ENCODE measurements at places on chromosomes 1 and 21.

- no peak for DNase-seq
These were observed at the start of gene ARHGEF16 for GRCh38 chr1:3453891-3454810. Gene ARHGEF16, plus strand, starts transcription at chr1:3454665. Its CDS starts 8,420 bp downstream, at chr1:3463085.

DNA sequence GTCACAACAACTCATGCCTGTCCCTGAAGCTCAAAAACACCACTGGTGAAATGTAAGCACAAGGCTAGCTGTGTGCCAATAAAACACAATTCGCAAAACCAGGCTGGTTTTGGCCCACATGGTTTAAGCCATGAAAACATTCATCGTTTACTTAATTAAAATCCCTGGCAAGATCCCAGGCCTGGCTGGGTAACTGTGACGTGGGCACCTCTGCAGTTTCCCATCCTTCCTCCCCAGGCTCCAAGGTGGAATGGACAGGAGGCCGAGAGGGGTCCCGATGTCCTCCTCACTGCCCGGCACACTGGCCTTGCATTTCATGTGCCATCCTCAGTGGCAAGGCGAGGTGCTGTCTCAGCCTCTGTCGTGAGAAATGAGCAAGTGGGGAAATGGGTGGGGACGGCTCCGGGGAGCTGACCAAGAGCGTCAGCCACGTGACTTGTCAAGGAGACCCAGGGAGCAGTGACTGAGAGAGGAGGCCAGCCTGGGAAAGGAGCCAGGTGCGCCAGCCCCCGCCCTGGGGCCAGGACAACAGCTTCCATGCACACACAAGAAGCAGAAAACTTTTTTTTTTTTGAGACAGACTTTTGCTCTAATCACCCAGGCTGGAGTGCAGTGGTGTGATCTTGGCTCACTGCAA is 153.1 kb upstream of the RAB4A start:
- no peak for DNase-seq

- DNase-seq = no peak
These were observed 790 bp downstream of the RPS8 start for GRCh38 chr1:44775930-44776729.

GRCh38 chr1:182684116-182684828 is at the start of gene RGS8:
Gene RGS8, minus strand, starts transcription at chr1:182684587. Its CDS starts 14,938 bp downstream, at chr1:182669649.
- DNase-seq = no peak

DNA sequence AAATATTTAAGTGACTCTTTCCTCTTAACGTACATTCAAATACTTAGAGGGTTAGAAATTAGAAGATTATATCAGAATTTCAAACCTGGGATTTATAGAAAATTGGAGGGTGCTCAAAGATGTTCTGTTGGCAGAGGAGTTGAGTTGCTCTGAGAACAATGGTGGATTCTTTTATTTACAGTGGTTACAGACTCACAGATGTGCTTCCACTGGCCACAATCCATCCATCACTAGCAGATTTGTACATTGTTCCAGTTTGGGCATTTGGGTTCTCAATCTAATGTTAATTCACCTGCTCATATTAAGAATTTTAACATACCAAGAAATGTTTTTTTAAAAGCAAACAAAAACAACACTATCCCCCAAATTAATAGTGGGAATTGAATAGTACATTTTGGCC is 23.5 kb downstream of the DNAJC6 start:
- DNase-seq = no peak

GRCh38 chr1:32733582-32734321 is 31.2 kb upstream of the SYNC start:
- DNase-seq = no peak

DNA sequence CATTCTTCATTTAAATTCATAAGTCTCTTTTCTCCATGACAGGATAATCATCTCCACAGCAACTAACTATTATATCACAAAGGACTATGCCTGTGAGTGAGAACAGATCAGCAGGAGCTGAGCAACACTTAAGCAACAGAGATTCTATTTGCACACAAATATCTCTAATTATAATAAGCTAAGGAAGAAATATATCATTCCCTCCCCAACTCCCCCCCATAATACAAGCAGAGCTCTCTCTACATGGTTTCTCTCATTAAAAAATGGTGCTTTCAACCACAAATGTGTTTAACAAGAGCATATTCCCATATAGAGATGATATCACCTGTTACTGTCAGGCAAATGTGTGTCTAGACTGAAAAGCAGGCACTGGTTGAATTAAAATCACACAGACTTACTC is 34.5 kb upstream of the NIBAN1 start:
- no peak for DNase-seq

DNA sequence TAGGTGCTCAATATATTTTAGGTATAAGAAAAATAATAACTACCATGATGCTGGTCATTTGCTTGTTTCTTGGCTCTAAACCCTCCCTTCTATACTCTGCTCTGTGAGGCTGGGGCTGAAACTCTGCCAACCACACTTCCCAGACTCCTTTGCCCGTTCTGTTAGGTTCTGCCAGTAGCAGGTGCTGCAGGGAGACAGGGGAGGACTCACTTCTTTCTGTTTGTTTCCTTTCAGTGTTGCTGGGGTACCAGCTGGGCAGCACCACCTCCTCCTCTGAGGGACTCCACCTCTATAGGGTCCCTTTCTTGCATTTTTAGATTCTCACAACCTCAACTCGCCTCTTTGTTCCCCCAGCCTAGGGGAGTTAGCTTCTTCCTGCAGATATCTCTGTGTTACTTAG is 17.0 kb upstream of the SH2D2A start:
- DNase-seq = no peak

- no peak for DNase-seq
These were observed 7.0 kb downstream of the NAV1 start for GRCh38 chr1:201545851-201546492.

DNA sequence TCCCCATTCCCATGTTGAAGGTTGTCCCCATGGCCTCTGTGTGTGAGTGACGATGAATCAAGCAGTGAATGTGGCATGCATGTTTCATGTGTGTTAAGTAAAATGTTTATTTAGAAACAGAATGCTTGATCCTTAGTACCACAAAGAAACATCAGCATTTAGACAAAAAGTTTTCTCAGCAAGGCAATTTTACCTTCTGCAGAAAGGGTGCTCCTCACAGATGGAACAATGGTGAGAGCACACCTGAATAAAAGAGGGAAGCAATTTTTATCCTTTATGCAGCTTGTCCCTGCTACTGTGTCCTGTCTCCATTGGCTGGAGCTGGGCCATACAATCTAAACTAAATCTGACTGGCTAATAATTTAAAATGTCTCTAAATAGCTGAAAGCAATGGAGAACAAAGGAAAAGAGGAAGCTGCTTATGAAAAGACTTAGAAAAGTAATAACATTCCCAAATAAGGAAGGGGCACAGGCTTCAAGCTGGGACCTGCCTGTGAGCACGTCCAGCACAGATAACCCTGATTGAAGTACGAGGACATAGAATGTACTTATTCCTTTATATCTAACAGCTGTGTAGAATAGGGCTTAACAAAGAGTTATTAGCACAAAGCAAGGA is 8.4 kb upstream of the SMYD3 start:
- no peak for DNase-seq

DNA sequence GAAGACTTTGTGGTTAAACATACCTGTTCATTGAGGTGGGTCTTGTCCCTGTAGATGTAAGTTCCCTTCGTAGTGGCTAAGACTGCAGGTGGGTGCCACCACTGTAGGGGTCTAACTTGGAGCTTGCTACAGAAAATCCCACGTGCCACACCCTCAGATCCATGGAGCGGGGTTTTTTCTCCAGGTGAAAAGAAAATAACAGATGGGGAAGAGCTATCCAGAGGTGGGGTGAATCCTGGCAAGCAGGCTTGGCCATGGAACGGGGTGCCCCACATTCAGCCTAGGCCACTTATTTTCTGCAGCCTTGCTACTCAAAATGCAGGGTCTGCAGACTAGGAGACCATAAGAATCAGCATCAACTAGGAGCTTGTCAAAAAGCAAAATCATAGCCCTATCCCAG is 24.0 kb downstream of the EXOC8 start:
- DNase-seq = no peak

- DNase-seq = no peak
These were observed 299.1 kb upstream of the PROX1 start for GRCh38 chr1:213688655-213689054.

GRCh38 chr1:112723511-112723839 is 8.3 kb upstream of the PPM1J start:
- DNase-seq = no peak

DNA sequence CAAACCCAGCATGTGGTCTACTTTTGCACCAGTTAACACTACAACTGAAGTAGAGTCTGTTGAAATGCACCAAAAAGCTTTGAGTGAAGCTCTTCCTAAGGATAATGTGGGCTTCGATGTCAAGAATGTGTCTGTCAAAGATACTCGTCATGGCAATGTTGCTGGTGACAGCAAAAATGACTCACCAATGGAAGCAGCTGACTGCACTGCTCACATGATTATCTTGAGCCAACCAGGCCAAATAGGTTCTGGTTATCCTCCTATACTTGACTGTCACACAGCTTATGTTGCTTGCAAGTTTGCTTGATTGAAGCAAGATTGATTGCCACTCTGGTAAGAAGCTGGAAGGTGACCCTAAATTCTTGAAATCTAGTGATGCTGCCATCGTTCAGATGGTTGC is 85.2 kb downstream of the DENND1B start:
- DNase-seq = no peak

- no peak for DNase-seq
These were observed 65.6 kb downstream of the ST3GAL3 start for GRCh38 chr1:43772978-43773377.

DNA sequence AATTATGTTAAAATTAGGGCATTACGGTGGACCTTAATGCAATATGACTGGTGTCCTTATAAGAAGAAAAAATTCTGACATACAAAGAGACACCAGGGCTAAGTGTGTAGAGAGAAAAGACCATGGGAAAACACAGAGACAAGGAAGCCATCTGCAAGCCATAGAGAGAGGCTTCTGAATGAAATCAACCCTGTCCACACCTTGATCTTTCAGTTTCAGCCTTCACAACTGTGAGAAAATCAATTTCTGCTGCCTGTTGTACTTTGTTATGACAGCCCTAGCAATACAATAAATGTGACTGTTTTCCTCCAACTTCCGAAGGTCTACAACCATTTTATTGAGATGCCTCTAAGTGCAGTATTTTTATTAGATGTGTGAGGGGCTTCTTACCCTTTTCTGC is 1407.2 kb downstream of the MRPL39 start:
- DNase-seq = no peak

DNA sequence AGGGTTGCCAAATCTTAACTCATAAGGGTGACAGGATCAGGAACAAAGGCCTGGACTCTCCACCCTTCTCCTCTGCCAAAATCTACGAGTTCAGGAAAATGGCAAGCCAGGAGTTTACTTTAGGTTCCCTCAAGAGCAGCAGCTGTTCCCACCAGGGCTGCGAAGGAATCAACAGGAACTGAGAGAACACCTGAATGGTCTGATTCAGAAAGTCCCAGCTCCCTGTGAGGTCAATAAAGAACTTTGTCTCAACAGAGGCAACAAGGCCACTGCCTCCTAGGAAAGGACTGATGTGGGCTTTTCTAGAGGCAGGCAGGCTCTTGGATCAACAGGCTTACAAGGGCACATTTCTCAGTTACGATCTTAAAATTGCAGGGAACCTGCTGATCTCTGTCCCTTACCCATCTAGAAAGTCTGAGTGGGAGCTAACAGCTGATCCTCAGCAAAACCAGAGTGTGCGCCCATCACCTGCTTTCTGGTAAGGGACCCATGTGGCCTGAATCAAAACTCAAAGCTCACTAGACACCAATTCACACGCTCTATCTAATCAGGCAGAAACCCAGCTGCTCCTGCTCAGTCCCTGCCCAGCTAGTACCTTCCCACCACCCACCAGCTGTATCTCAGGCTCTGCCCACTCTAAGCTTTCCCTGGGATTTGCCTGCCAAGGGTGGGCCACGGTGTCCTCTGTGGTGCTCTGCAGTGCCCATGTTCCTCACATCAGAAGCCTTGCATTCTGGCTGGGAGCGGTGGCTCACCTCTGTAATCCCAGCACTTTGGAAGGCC is 83.1 kb downstream of the CAPZB start:
- DNase-seq = no peak

GRCh38 chr1:224541901-224542630 is 74.1 kb upstream of the CNIH3 start:
- no peak for DNase-seq

DNA sequence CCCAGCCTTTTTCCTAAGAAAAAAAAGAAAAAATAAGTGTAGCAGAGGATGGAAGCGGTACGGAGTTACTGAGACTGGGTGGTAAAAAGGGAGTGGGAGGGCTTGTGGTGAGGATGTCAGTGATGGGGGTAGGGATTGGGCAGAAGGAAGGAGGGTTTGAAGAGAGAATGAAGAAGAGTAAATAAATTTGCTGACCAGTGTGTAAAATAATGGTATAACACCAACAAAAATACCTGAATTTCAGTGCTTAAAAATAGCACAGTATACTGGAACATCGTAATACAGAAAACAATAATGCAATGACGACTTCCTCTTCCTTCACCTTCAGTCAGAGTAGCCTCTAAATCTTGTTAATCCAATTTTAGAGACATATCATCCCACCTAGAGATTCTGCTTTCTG is 18.8 kb upstream of the SYPL2 start:
- DNase-seq = no peak

DNA sequence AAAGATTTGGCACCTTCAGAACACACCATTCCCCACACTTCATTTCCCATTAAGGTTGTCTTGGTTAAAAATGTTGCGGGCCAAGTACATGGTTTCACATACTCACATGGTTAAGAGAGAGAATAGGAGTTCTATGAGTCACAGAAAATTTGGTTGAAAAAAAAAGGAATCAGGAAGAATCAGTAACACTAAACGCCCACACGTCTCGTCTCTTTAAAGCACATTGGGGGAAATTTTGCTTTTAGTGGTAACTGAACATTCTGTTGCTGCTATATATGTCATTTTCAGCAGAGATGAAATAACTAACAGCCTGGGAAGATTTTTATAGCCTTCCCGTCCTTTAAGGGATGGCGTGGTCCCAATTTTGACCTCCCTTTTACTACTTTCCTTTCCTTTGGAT is 132.9 kb upstream of the ERG start:
- no peak for DNase-seq

- DNase-seq = no peak
These were observed 451 bp downstream of the CHD5 start for GRCh38 chr1:6179564-6180175.

DNA sequence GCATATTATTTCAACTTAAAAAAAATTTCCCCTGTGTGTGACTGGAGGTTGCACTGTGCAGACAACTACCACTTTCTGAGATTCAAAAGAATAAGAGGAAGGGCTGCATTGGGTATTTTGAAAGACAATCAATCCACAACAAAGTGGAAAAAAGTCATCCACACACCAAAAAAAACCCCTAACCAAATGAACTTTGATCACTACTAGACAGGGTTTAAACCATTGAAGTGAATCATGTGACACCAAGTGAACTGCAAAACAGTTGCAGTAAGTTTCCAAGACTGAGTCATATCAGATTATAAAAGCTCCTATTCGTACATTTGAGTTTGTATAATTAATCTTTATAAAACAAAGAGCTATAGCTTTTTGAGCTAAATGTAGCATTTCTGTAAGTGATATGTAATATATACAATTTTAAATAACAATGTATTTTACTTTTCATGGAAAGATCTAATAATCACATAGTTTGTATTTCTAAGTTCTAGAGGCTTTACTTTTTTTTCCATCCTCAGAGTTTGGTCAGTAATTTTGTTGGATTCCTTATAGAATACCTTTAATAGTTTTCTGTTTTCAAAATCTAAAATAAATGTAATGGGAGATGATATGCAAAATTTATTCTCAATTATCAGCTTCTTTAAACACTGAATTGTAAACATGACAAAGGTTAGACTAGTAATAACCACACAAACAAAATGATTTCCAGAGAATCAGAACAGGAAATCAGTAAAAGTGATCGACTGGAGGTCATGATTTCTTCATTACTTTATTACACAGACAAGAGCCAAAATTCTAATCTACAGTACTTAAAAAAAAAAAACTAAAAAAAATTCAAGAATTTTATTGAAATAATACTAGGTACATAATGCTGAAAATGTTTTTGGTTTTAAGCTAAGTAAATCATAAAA is 50.5 kb upstream of the GFI1 start:
- DNase-seq = no peak
